ENCODE measurements at places on chromosomes 3 and 15.

- DNase-seq: no peak
Observed at GRCh38 chr15:34301058-34301457, 36.5 kb downstream of the SLC12A6 start.

DNA sequence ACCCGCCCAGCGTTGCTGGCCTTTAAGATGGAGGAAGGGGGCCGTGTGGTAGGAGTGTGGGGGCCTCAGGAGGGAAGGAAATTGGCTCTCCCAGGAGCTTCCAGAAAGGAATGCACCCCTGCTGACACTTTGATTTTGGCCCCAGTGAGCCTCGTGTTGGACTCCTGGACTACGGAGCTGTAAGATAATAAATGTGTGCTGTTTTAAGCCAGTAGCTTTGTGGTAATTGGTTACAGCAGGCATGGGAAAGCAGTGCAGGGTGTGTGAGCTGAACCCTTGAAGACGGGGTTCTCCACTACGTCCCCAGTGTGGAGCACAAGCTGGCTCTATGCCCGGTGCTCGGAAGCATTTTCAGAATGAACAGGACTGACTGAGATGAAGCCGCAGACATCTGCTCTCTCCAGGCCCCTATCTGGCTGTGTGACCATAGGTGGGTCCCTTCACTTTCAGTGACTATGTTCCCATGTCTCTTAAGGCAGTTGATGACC lies 22.9 kb upstream of the CGNL1 start:
- no peak for DNase-seq

- DNase-seq: no peak
Observed at GRCh38 chr3:20622304-20622703, 436.3 kb upstream of the SGO1 start.

- no peak for DNase-seq
Observed at GRCh38 chr3:72565593-72565992, 282.7 kb downstream of the SHQ1 start.

- DNase-seq: no peak
Observed at GRCh38 chr3:20218215-20218614, 32.2 kb upstream of the SGO1 start.

DNA sequence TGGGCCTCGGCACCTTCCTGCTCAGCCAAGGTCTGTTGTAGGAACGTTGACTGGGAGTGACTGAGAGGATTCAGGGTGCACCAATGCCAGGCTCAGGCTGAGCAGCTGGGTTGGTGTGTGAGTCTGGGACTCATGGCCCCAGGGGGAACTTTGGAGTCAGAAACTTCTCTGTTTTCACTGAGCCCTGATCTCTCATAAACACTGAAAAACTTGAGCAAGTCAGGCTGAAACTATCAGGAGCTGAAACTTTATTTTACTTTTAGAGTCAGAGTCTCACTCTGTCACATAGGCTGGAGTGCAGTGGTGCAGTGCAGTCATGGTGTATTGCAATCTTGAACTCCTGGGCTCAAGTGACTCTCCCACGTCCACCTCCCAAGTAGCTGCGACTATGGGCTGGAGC lies 3.0 kb downstream of the TRAK1 start:
- DNase-seq: no peak
